ENCODE measurements at places on chromosomes 13 and 19.

DNA sequence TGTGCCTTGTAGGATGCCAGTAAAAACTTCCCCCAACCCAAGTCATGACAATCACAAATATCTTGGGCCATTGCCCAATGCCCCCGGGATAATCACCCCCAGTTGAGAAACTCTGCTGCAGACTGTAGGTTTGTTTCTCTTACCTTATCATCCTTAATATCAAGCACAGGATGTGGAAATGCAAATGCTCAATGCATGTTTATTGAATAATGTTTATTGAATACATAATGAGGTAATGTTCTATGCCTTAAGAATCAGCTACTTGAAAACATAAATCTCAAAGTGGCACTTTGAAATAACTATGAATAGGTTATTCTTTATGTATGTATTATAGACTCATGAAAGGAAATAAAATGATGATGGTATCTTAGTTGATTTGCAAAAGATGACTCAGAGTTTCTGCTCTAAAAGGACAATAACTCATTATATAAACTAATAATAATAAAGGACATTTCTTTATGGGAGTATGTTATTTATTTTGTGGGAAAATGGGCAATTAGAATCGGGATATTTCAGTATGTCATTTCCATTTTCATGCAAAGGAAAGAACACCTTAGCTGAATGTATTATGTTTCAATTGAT is 414.2 kb downstream of the EFNB2 start:
- DNase-seq, result no peak

- peak; percentile 58 for DNase-seq
Measured at GRCh38 chr13:80132741-80133601, 208.0 kb downstream of the SPRY2 start.

DNA sequence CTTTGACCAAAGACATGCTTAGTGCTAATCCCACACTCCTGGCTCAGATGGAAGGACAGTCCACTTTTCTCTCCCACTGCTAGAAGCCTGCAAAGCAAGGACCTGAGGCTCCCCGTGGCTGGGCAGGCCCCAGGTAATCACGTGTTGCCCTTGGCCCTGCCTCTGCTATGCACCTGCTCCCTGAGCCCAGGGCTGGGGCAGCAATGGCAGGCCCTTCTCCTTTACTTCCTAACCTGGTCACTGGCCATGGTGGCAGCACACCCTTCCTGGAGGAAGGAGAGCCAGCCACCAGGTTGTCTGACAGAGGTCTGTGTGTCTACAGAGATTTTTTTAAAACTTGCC is 27.9 kb upstream of the ZNF492 start:
- DNase-seq, result no peak

DNA sequence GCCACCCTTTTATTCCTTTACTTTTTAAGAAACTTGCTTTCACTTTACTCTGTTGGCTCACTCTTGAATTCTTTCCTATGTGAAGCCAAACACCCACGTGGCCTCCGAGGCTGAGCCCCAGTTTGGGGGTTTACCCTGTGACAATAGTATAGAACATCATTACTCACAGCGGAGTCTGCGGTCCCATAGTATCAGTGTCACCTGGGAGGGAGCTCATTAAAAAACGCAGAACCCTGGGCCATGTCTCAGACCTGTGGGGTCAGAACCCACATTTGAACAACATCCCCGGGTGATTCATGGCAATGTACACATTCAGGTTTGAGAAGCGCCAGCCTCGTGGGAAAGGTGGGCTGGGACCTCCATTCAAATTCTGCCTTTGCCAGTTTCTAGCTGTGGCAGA is 36.0 kb upstream of the UBL3 start:
- no peak for DNase-seq
